ENCODE measurements at places on chromosomes 3 and 15. TPM values are rescaled to one million over a fixed set of nuclear protein-coding genes. Genes with fewer than 3 reads are reported as not detected.

Gene TGM5
- total RNA-seq = not detected

Gene MEX3B
- 1.9 TPM for total RNA-seq

Gene CLDN16
- total RNA-seq = not detected

Gene CLRN1
- total RNA-seq = not detected

Gene ITIH1
- total RNA-seq = not detected

Gene ATG3
- total RNA-seq = 28.7 TPM
